ENCODE measurements at places on chromosomes 13 and 19.

DNA sequence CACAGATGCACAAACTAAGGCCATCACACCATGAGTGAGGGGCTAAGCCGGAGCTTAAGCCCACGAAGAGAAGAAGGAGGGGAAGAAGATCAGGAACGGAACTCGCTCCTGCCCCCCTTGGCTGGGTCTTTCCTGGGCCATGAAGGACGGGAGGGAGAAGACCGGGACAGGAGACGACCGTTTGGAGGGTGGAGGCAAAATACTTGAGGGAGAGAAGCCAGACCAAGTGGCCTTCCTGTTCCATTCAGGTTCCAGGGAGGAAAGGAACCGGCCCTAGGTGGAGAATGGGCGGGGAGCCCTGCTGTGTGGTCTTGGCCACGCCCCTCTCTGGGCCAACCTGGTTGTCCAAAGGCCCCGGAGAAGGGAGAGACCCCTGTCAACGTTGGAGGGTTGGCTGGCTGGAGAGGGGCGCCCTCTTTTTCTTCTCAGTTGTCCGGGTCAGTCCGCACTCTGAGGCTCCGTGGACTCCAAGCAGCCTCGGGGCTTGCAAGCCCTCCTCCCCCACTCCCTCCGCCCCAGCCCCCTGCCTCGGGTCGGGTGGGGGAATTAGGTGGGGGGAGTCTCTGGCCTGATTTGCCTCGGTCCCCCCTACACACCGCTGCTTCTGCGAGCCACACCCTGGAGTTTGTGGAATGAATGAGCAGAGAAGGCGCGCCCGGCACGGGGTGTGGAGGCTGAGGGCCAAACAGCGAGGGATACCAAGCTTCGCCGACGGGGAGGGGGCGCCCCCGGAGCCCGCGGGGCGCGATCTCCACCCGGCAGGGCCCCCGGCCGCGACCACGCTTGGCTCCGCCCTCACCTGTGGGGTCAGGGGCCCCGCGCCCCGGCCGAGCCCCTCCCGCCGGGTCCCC is 757 bp downstream of the FBN3 start:
- peak; percentile 52 for DNase-seq

DNA sequence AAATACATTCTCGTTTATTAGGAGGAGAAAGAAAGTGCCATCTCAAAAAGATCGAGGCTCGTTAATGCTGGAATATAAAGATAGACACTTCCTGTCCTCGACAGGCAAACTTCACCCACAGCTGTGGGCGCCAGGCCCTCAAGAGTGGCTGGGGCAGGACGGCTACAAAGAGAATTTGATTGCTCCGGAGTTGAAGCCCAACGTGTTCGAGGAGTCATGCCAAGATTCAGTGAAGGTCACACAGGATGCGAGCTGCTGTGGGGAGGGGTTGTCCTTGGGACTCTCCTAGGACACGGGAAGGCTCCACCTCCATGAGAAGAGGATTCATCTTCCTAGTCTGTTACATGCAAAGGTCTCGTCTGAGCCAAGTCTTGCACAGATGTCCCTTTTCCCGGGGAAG is 16.3 kb upstream of the PTPRS start:
- DNase-seq, result no peak

DNA sequence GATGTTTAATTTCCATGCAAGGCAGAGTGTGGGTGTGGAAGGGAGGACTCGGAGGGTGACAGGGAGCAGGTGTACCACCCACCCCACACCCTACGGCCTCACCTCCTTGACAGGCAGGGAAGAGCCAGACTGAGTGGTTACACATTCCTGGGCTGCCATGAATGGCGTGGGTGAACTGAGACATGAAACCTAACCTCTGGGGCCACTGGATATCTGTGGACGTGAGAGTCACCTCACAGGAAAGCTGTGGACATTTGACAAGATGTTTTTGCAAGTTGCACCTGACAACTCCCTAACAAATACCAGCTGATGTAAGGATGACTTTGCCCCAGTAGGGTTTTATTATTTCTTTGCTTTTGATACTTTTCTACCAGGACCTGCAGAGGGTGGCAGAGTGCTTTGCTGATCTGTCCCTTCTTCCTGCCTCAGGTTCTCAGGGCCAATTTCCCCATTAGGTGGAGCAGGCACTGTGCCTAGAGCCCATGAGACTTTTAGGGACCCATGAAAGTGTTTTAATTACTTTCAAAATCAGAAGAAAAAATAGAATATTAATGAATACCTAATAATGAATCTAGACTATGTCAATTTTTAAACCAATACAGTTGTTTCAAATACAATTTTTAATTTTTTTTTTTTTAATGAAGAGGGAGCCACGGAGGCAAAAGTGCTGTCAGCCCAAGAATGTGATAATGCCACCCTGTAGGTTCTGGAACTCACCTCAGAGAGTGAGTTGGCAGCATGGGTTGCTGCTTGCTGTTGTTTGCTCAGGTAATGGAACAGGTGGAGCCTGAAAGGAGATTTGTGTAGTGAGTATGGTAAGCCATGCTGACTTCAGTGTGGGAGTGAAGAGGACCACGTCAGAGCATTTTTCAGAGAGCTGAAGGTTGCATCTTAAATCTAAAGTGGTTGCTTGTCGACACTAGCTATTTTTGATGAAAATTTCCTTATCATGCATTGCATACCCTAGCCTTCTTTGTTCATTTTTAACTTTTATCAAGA is 58.0 kb upstream of the CYSLTR2 start:
- peak; percentile 37 for DNase-seq

DNA sequence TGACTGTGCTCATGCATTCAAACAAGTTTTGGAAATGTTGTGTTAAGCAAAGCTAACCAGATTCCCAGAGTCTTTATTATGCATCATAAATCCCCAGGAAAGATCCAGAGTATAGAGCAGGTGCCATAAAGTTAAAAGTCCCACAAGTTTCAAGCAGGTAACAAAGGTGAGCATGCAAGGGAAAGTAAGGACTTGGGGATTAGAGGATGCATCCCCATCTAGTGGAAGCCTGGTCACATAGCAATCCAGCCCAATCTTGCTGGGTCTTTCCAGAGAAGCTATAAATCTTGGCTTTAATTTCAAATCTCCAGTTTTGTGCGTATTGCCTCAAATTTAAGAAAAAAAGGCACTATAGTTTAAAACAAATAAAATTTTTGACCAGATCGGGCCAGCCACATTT is 72.7 kb downstream of the ZNF254 start:
- no peak for DNase-seq

DNA sequence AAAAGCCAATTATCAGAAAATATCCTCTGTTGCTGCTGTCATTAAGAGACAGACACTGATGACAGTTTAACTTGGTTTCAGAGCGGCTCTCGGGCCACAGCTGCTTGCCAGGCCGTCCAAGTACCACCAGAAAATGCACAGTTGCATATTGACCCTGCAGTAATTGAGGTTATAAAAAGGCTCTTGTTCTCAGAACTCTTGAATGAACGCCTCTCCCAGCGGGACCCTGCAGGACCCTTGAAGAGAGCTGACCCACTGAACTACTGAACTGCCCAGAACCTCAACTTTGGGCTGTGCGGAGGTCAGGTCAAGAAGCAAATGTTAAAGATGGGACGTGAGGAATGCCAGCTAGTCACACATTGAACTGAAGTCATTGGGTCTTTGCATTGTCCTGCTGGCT is 1559.0 kb upstream of the SLC10A2 start:
- no peak for DNase-seq

DNA sequence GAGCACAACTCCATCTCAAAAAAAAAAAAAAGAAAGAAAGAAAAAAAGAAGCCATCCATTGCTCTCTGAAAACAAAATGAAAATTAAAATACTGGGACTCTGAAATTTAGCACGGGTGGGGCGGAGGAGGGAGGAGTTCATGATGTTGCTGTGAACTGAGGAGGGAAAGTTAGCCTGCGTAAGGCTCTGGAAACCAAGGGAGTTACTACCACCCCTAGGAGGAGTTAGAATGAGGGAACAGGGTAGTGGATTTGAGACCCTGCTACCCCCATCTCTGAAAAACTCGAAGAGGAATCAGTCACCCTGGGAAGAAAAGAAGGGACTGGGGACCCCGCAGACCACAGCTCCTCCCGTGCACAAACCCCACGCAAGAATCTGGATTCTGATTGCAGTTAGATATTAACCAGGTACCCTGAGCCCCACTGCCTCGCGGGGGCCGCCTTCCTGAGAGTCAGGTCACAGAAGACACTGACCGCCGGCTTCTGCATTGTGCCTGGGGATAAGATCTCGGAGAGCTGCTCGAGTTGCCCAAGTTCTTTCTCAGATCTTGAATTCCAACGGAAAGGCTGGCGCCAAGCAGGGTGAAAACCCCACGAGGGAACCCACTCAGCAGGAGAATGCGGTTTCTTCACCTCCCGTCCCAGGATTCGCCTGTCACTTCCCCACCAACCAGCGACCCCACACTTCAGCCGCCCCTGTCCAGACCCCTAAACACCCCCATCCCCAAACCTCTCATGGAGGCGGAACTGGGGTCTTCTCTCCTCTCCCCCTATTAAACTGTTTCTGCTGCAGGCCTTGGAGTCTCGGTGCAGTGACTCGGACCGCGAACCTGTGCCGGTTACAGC is 870 bp downstream of the ZNF442 start:
- no peak for DNase-seq

- DNase-seq, result no peak
Measured at GRCh38 chr13:41267106-41267505, 3.7 kb upstream of the MTRF1 start.

DNA sequence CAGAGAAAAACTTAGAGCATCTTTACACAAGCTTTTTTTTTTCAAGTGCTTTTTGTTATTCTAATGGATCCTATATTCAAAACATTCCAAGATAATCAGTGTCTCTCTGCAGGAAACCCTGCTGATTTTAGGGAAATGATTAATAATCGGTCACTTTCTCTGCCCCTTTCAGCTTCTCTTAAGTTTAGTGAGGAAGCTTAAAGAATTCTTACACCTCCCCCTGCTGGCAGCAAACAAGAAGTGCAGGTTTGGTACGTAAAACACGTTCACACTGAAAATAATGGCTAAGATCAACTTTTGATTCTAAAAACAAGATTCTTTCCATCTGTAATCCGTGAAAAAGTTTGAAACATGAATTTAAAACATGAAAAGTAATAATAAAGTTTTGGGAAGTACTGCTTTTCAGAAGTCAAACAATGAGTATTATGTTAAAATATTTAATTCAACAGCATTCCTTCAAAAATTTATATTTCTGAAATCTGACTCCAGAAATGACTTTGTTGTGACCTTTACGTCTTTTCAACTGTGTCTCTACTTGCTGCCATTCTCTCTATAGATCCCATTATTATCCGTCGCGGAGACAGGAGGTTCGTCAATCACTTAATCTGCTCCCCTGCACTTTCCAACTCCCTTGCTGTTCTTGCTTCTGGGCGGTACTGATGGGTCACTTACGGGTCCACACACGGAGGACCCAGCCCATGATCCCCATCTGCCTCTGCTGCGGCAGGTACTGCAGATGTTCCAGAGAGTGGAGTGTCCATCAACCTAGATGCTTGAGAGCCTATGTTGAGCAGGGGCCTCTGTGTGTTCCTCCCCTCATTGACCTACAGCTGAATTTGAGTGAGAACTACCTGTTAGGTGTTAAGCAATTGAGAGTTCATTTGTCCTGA is 203.1 kb upstream of the EDNRB start:
- peak; percentile 41 for DNase-seq

DNA sequence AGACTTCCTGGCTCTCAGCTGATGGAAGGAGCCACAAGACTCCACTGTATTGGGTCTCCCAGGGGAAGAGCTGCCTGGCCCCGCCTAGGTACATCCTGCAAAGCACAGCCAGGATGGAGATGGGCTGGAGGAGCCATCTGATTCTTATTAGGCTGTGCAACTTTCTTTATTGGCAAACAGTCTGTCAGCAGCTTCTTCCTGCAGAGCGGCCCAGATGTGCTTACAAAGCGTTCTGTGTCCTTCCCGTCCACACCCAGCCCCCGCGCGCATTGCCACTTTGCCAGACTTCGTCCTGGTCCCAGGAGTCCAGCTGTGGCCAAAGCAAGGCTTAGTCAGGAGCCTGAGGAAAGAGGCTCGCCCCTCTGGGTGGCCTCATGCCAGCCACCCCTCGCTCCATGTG is 409.3 kb downstream of the ZNF536 start:
- no peak for DNase-seq

DNA sequence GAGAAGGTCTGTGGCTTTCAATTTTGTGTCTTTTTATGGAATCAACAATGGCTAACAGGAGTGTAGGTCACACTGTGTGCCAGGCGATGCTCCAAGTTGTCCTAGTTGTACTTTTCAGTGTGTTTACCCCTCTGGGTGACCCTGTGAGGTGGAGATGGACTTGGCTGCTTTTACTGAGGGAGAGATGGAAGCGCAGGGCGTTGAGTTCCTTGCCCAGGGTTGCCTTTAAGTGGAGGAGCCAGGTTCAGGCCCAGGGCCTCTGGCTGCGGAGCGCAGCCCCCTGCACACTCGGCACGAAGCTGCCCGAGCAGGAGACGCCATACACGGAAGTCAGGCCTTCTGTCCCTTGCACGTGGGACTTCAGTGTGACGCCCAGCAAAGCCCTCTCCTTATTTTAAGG is 112.8 kb downstream of the RAB20 start:
- DNase-seq, result no peak

DNA sequence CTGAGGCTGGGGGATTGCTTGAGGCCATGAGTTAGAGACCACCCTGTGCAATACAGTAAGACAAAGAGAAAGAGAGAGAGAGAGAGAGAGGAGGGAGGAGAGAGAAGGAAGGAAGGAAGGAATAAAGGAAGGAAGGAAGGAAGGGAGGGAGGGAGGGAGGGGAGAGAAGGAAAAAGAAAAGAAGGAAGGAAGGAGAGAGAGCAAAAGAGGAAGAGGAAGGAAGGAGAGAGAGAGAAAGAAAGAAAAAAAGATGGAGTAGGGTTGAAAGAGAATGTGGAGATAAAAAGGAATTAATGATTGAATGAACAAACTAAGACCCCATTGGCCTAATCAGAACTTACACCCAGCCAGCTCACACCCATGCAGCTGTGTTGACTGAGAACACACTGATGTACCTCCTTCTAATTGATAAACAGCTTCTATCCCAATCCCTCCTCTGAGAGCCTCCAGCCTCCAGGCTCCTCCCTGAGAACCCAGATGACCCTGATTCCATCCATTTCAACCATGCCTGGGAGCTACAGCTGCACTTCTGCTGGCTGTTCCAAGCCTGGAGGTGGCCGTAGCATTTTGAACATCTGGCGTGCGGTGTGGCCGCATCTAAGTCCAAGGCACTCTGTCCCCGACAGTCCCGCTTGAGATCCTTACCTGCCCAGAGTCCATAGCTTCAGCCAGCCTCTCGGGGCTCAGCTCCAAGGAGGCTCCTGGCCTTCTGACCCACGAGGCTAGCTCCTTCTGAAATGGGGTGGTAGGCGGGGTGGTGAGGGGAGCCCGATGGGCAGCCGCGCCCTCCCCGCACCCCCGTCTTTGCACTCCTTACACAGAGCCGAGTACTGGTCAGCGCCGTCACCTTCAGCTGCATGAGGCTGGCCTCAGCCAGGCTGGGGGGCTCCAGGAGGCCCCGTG is 1.1 kb downstream of the PRODH2 start:
- no peak for DNase-seq
